MCF 10A (cell line): ENCODE measurements at places on chromosomes 12 and 14. TPM values are rescaled to one million over a fixed set of nuclear protein-coding genes. Genes with fewer than 3 reads are reported as not detected.

GRCh38 chr14:29078810-29079522 is 312.4 kb downstream of the FOXG1 start:
- no peak for DNase-seq
- no peaks in the 10 kb centered on the region for H3K4me1 ChIP-seq
- peaks cover 62% of the 10 kb centered on the region for H3K27me3 ChIP-seq
- no peaks in the 10 kb centered on the region for H3K36me3 ChIP-seq
- H3K4me3 ChIP-seq = no peak overlapping the region

Gene CPNE8
- total RNA-seq = 17.0 and 20.1 TPM in 2 replicates

DNA sequence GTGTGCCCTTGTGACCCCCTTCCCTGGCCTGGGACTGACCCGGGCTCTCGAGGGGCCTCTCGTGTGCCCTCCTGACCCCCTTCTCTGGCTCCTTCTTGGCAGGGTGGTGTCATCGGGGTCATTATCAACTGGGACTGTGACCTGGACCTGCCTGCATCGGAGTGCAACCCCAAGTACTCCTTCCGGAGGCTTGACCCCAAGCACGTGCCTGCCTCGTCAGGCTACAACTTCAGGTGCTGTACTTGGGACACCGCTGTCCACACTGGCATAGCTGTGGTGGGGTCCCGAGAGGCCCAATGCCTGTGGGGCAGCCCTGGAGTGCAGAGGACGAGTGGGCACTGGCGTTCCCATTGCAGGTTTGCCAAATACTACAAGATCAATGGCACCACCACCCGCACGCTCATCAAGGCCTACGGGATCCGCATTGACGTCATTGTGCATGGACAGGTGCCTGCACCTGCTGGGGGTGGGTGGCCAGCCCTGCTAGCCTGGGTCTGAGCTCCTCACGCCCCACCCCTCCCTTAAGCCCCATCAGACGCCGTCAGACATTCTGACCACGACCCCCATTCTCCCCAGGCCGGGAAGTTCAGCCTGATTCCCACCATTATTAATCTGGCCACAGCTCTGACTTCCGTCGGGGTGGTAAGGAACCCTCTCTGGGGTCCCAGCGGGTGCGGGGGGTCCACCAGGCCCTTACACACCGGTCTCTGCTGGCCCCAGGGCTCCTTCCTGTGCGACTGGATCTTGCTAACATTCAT is 2.5 kb downstream of the P2RX2 start:
- H3K27me3 ChIP-seq = peaks cover 20% of the 10 kb centered on the region
- no peak overlapping the region for H3K27ac ChIP-seq
- peaks cover 10% of the 10 kb centered on the region for H3K4me1 ChIP-seq
- peaks cover 11% of the 10 kb centered on the region for H3K36me3 ChIP-seq
- no peak overlapping the region for H3K4me3 ChIP-seq
- DNase-seq = no peak

Gene CRIP2
- total RNA-seq = 31.1 and 50.5 TPM in 2 replicates

- H3K27ac ChIP-seq = no peak overlapping the region
- no peaks in the 10 kb centered on the region for H3K27me3 ChIP-seq
- H3K4me1 ChIP-seq = peaks cover 6% of the 10 kb centered on the region
- H3K36me3 ChIP-seq = peaks cover 7% of the 10 kb centered on the region
- no peak overlapping the region for H3K4me3 ChIP-seq
- DNase-seq = no peak
Observed at GRCh38 chr14:93337143-93337753, 4.4 kb upstream of the BTBD7 start.

DNA sequence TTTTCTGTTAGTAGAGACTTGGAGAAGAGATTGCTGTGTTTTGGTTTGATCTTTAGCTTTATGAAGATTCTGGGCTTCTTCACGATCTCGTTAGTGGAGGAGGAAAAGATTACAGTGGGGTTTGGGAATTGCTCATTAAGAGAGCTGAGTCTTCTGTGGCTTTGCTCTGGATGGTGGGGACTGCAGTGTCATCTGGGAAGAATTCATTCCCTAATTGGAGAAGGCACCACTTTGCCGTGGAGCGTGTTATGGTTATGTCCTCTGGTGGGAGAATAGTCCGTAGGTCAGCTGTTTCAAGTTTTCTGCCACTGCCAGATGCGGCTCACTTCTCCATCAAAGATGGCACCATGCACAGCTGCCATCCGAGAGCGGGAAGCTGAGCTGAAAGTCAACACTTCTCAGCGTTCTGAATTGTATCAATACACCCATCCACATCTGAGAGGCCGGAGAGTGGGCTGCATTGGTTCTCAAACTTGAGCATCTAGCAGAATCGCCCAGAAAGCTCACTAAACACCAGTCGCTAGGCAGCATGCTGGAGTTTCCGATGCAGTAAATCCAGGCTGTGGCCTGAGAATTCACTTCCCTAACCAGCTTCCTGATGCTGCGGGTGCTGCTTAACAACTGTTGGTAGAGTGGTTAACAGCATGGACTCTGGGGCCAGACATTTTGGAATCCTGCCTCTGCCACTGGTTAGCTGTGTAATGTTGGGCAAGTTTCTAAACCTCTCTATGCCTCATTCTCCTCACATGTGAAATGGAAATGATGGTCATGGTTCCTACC is 117.8 kb downstream of the PLXNC1 start:
- DNase-seq = no peak
- no peak overlapping the region for H3K4me3 ChIP-seq
- no peak overlapping the region for H3K27ac ChIP-seq
- peaks cover 13% of the 10 kb centered on the region for H3K4me1 ChIP-seq

DNA sequence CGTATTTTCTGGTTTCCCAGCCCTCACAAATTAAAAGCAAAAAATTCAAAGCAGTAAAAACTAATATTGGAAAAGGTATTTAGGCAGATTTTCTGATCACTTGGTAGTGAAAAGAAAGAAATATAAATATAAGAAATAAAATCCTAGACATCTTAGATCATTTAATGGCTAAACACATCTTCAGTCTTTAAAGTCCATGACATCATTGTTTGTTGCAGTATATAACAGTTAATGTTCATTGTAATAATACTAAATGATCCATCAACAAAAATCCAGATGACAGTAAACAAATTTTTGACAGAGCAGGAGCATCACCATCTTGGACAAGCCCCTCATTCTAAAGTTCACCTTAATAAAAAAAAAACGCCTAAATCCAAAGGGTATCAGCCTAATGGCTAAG is 29.2 kb upstream of the CAPRIN2 start:
- no peak overlapping the region for H3K4me3 ChIP-seq
- no peak overlapping the region for H3K27ac ChIP-seq
- H3K4me1 ChIP-seq = no peaks in the 10 kb centered on the region
- no peaks in the 10 kb centered on the region for H3K36me3 ChIP-seq
- no peak for DNase-seq
